ENCODE measurements at places on chromosomes 7 and 10.

DNA sequence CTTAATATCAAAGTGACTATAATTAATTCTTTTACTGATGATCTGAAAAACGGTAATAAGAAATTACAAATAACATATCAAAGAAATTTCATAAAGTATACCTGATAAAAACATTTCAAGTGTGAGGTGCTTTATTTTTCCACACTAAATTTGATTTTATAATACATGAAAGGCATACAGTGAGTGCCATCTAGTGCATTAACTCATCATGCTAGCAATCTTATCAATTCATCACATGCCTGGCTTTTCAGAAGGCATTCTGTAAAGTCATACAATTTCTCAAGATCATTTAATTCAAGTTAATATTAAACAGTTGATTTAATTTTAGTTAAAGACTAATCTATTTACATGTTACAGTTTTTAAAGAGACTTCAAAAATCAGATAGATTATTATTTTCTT is 1020.9 kb downstream of the GATA3 start:
- no peak for DNase-seq

DNA sequence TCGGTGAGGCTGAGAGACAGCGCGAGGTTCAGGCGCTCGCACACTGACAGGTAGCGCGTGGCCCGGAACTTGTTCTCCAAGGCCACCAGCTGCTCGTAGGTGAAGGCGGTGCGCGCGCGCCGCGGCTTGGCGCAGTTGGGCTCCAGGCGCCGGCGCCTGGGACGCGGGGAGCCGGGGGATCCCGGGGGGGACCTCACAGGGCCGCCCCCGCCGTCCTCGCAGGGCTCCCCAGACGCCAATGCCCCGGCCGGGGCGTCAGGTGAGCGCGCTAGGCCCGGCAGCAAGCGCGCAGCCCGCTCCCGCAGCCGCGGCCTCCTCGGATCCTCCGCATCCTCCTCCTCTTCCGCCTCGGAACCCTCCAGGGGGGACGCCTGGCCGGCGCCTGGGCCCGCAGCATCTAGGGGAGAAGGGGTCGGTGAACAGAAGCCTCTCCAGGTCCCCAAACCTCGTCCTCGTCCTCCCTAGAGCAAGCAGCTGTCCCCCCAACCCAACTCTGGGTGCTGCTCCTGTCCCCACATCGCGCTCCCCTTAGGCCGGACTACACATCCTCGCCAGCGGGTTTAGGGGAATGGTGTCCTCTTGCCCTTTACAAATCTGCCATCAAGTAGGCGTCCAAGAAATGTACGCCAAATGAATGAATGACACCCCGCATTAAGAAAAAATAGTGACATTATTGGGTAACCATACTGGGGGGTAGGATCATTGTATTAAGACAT is 1.9 kb downstream of the NKX1-2 start:
- DNase-seq = no peak

GRCh38 chr7:155787171-155787851 is 25.0 kb downstream of the SHH start:
- no peak for DNase-seq

GRCh38 chr10:119859420-119860258 is 13.0 kb downstream of the MCMBP start:
- DNase-seq = no peak

GRCh38 chr10:88831709-88832108 is 19.9 kb downstream of the ANKRD22 start:
- no peak for DNase-seq

GRCh38 chr10:71209731-71210541 is 2.4 kb upstream of the UNC5B start:
- no peak for DNase-seq

DNA sequence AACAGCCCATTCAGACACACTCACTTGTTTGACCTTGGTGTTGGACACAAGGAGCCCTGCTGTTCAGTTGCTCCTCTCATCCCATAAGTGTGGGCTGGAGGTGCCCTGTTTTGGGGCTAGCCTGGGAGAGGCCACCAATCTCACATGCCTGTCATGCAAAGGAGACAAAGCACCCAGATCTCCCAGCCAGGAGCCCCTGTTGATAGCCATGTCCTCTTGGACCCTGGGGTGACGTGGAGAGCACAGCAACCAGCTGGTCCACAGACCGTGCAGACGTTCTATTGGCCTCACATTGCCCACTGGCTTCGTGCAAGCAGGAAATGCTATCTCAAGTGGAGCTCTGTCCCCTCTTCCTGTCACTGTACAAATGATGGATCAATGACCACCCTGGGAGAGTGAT is 240.8 kb downstream of the RPS24 start:
- no peak for DNase-seq
